ENCODE measurements at places on chromosomes 2 and 18. TPM values are rescaled to one million over a fixed set of nuclear protein-coding genes. Genes with fewer than 3 reads are reported as not detected.

Gene EGR4
- total RNA-seq = not detected

Gene TCF23
- total RNA-seq = 0.10 TPM

Gene KIF5C
- total RNA-seq = 0.25 TPM

Gene UGT1A4
- 0.34 TPM for total RNA-seq

Gene RAD51AP2
- total RNA-seq = not detected

Gene EMX1
- total RNA-seq = not detected

Gene NCKAP1
- 72.5 TPM for total RNA-seq

Gene TBC1D8
- 12.6 TPM for total RNA-seq

Gene HK2
- total RNA-seq = 52.2 TPM

Gene CD207
- not detected for total RNA-seq

Gene SPEG
- 8.5 TPM for total RNA-seq

Gene LOXHD1
- 0.05 TPM for total RNA-seq

Gene MRO
- 2.1 TPM for total RNA-seq

Gene MAIP1
- total RNA-seq = 24.0 TPM

Gene SLC9A4
- total RNA-seq = not detected

Gene DPY30
- total RNA-seq = 35.3 TPM

Gene DNAH7
- total RNA-seq = 0.12 TPM

Gene CENPA
- total RNA-seq = 0.87 TPM

Gene NTSR2
- total RNA-seq = not detected

Gene GPC1
- 248 TPM for total RNA-seq

Gene ANKRD29
- 0.50 TPM for total RNA-seq

Gene SGO2
- 4.3 TPM for total RNA-seq

Gene TTR
- not detected for total RNA-seq

Gene CACNB4
- 1.4 TPM for total RNA-seq

Gene IL18R1
- 13.1 TPM for total RNA-seq

Gene SOWAHC
- 12.4 TPM for total RNA-seq

Gene ALK
- not detected for total RNA-seq

Gene DPP4
- total RNA-seq = 101 TPM

Gene KIAA2012
- not detected for total RNA-seq

Gene HOXD12
- not detected for total RNA-seq

Gene PIKFYVE
- total RNA-seq = 14.2 TPM

Gene VPS4B
- total RNA-seq = 26.8 TPM
